COLO829 (cell line): ENCODE measurements at places on chromosomes 11 and 22.

DNA sequence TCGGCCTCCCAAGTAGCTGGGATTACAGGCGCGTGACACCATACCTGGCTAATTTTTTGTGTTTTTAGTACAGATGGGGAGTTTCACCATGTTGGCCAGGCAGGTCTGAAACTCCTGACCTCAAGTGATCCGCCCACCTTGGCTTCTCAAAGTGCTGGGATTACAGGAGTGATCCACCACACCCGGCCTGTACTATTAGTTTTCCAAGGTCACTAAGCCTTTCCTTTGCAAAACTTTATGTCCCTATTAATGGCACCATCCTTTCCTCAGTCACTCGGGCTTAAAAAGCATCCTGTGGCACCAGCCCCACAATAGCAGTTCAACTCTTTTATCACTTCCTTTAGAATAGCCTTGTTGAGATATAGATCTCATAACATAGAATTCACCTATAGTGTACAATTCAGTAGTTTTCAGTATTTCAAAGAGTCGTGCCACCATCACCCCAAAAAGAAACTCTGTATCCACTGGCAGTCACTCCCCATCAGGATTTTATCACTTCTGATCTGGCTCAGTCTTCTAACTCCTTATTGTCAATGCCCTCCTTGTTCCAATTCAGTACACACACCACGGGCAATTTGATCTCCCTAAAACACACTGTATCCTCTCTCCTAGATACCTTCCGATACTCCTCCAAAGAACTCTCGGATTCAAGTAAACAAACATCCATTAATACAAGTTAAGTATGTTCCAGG lies 921 bp upstream of the BCL2L13 start:
- DNase-seq = peak; percentile 81

- no peak for DNase-seq
These were observed 17.2 kb downstream of the KIAA1671 start for GRCh38 chr22:24969560-24970301.

DNA sequence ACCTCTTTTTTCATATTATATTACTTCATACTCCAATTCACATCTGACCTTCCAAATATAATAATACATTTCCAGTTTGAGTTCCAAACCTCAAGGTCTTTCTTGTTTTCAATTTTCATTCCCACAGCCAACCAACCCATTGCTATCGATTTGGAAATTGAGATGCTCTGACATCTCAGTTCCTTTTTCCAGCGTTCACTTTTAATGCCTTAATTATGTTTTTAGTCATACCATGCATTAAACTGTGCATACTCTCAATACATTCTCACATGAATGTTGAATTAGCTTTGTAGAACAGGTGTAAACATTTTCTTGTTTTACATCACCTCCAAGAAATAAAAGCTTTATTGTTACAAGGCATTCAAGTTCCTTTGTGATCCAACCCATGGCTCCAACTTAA lies 294.2 kb upstream of the ANO3 start:
- no peak for DNase-seq

DNA sequence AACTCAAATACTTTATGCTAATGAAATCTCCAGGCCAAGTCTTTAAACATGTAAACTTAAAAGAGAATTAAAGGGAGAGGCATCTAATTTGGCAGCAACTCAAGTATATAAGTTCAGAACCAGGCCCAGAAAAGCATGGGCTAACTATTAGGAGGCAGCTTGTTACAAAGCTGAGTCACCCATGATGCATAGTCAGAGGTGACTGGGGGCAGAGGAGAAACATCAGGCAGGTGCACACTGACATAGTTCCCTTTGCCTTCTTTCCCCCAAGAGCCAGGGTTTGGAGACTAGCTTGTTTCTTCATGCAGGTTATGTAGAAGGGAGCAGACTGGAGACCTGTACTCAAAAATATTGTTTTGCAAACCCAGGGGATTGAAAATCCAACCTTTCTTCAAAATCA lies 619.0 kb downstream of the SOX6 start:
- no peak for DNase-seq
